ENCODE measurements at places on chromosomes 4 and X. TPM values are rescaled to one million over a fixed set of nuclear protein-coding genes. Genes with fewer than 3 reads are reported as not detected.

TMPRSS11F gene
- not detected for total RNA-seq

DNA sequence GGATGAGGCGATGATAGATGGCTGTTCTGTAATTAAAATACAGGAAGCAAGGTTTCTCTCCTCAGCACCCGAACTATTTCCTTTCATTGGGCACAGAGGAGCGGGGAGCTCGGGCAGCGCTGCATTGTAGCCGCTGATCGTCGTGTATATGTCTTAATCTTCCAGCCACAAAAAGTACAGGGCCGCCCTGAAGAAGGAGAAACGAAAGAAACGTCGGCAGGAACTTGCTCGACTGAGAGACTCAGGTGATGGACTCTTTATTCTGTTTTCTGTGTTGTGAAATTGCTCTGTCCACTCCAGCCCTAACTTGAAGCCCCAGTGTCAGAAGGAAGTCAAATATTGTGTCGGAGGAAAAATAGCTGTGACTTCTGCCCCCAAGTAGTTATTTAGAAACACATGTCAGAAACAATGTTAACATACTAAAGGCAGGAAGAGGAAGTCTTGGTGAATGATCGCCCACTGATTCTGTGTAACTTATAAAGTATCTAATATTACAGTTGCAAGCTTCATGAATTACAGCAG lies 546 bp downstream of the ZRSR2 start:
- H3K27me3 ChIP-seq, result no peaks in the 10 kb centered on the region
- H3K4me3 ChIP-seq, result no peak overlapping the region
- no peak overlapping the region for H3K27ac ChIP-seq
- peaks cover 13% of the 10 kb centered on the region for H3K4me1 ChIP-seq
- no peak for DNase-seq

GRCh38 chr4:182938205-182938645 lies 21.0 kb upstream of the DCTD start:
- no peaks in the 10 kb centered on the region for H3K4me1 ChIP-seq
- H3K27me3 ChIP-seq, result peaks cover 4% of the 10 kb centered on the region
- H3K36me3 ChIP-seq, result no peaks in the 10 kb centered on the region
- no peak overlapping the region for H3K4me3 ChIP-seq

- no peak overlapping the region for H3K27ac ChIP-seq
- H3K36me3 ChIP-seq, result no peaks in the 10 kb centered on the region
- H3K4me3 ChIP-seq, result no peak overlapping the region
- H3K4me1 ChIP-seq, result peaks cover 6% of the 10 kb centered on the region
- no peaks in the 10 kb centered on the region for H3K27me3 ChIP-seq
Measured at GRCh38 chr4:174537634-174538033, 15.3 kb upstream of the HPGD start.

DNA sequence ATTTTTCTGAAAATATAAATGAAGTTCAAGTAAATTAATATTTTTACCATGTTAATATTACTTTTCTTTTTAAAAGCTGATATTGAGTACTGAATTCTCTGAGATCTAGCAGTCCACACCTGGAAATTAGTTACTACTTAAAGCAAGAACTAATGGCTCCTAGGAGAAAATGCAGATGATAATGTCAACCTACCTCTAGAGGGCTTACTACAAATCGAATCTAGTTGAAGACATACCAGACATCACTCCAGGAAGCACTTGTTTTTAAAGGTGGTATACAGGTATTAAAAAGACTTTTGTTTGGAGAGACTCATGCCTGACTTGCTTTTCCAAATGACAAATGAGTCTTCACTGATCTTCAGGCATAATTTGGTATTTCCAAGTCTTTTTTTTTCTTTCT lies 516.4 kb upstream of the BOD1L1 start:
- H3K27me3 ChIP-seq, result no peaks in the 10 kb centered on the region
- no peaks in the 10 kb centered on the region for H3K4me1 ChIP-seq
- no peak for DNase-seq
- no peaks in the 10 kb centered on the region for H3K36me3 ChIP-seq
- no peak overlapping the region for H3K27ac ChIP-seq

- no peak overlapping the region for H3K4me3 ChIP-seq
- no peaks in the 10 kb centered on the region for H3K4me1 ChIP-seq
- no peak for DNase-seq
- no peaks in the 10 kb centered on the region for H3K27me3 ChIP-seq
Measured at GRCh38 chr4:186400676-186401075, 134.7 kb downstream of the F11 start.
